ENCODE measurements at places on chromosomes 5 and 9.

GRCh38 chr5:130836729-130837649 lies 328.1 kb downstream of the HINT1 start:
- no peak for DNase-seq

GRCh38 chr9:128118472-128118857 lies 9.1 kb downstream of the PTGES2 start:
- no peak for DNase-seq

DNA sequence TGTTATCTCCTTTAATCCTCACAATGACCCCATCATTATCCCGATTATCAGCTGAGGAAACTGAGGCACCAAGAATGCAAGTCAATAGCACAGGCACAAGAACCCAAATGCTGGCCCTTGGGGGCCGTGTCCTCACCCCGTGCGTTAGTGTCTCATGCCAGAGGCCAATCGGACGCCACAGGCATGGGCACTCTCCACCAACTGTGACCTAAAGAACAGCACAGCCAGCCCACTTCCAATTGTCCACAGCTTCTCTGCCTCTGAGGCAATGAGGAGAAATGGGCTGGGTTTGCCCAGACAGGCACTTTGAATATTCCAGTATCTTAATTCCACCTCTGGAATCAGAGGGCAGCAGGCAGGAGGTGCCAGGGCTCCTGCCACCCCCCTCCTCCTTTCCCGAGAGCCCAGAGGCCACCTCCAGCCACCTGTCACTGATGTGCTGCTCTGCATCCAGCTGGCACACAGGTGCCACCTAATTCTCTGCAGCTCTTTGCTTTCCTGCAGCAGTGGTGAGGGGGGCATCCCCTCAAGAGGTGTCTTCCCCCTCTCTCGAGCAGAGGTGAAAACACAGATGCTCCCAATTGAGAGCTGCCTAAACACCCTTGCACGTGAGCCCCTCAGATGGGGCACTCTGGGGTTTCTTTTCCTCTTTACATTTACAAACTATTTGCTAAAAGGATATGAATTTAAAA lies 107.5 kb downstream of the ROR2 start:
- DNase-seq, result no peak

GRCh38 chr5:170151097-170151831 lies 45.6 kb downstream of the FOXI1 start:
- DNase-seq, result no peak

GRCh38 chr5:61598126-61598525 lies 266.1 kb downstream of the ZSWIM6 start:
- DNase-seq, result no peak

All from activated CD4-positive, alpha-beta T cell treated with anti-CD3 and anti-CD28 coated beads, Interleukin-2, amount 50 U/mL, for 4 hours (primary cell).